ENCODE measurements at places on chromosomes 13 and 19. TPM values are rescaled to one million over a fixed set of nuclear protein-coding genes. Genes with fewer than 3 reads are reported as not detected.

RNF17 gene
- not detected for total RNA-seq

DCT gene
- not detected for total RNA-seq

LILRB2 gene
- not detected for total RNA-seq

NR2C2AP gene
- total RNA-seq: 16.4 TPM

ATP4B gene
- total RNA-seq: not detected

ERICH6B gene
- not detected for total RNA-seq

LAIR2 gene
- not detected for total RNA-seq

RUBCNL gene
- not detected for total RNA-seq

RNASEH2B gene
- total RNA-seq: 29.1 TPM

SYCN gene
- not detected for total RNA-seq

ZNF491 gene
- 0.35 TPM for total RNA-seq

CYP4F11 gene
- total RNA-seq: not detected

LGALS7B gene
- total RNA-seq: 222 TPM

ZNF728 gene
- not detected for total RNA-seq

TMEM255B gene
- total RNA-seq: 0.42 TPM

ZNF221 gene
- total RNA-seq: 0.79 TPM

ZNF20 gene
- 2.9 TPM for total RNA-seq

MYO16 gene
- total RNA-seq: 0.21 TPM

FCGBP gene
- 0.23 TPM for total RNA-seq

FOXA3 gene
- total RNA-seq: not detected
